ENCODE measurements at places on chromosomes 4 and X.

DNA sequence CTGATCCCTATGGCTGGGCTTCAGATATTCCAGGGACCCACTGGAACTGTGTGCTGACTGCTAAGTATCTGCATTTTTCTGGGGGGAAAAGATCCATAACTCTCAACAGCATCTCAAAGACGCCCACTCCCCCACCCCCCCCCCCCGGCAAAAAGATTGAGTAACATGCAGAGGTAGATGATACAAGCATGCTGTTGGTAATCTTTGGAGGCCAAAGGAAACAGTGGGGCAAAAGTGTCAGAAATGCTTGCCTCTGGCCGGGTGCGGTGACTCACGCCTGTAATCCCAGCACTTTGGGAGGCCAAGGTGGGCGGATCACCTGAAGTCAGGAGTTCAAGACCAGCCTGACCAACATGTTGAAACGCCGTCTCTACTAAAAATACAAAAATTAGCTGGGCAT is 12.2 kb downstream of the XPNPEP2 start:
- no peak for DNase-seq

DNA sequence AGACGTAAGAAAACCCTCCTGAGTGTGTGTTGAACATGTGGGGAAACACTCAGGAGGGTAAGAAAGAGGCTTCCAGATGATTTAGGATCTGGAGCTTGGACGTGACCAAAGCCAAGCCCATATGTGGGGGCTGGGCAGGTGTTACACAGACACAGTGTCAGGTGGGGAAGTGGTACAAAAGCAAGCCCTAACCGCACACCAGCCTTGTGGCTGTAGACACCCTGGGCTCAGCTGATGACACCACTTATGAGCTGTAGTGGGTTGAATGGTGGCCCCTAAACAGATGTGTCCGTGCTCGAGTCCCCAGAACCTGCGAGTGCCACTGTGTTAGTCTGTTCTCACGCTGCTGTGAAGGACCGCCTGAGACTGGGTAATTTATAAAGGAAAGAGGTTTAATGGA is 25.0 kb upstream of the NSG1 start:
- no peak for DNase-seq

GRCh38 chr4:180156684-180157083 is 2086.5 kb upstream of the TENM3 start:
- no peak for DNase-seq

GRCh38 chr4:181597766-181598165 is 645.4 kb upstream of the TENM3 start:
- peak; percentile 31 for DNase-seq

DNA sequence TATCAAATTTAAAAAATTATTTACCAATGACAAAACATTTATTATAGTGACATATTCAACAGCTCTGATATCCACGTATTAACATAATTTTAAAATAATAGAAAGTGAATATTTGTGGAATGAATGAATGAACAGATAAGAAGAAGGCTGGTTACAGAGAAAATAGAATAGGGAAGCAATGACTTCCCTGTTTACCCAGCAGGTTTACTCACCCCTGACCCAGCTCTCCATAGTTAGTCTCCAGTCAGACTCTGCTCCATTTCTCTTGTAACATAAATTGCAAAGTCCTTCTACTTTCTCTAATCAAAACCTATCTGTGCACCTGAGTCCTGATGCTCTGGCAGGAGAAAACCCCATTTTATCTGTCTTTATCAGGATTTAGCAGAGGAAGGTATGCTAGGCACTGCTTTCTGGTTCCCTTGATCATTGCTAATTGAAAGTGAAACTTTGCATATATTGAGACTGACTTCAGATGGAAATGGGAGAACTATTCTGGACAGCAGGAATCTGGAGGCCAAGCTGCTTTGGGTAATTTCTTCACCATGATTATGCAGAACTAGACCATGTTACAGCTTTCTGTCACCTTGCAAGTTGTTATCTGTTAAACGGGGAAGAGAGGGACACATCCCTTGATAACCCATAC is 363.0 kb downstream of the FAT4 start:
- no peak for DNase-seq

DNA sequence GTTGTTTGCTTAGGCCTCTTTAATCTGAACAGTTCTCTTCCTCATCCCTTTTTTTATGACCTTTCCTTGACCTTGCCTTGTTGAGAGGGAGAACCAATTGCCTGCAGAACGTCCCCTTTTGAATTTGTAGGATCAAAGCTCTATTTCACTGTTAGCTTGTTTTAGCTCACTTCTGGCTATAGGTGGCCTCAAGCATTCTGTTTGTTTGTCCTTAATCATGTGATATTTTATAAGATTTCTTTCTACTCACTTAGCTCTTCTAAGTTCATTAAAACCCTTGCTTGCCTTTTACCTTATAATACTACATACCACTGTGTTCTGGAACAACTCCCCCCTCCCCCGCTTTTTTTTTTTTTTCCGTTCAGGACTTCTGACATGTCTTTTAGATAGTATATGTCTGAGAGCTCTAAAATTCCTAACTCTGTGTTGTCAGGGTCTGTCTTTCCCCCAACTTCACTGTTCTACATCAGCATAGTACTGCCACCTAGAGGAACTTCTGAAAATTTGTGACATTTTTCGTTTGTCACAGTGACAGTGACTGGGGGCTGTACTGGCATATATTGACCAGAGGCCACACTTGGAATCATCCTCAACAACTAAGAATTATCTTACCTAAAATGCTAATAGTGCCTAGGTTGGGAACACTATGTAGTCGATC is 128.5 kb downstream of the LARP7 start:
- DNase-seq = no peak

GRCh38 chr4:153151535-153152455 is 52.4 kb upstream of the TRIM2 start:
- DNase-seq = no peak

DNA sequence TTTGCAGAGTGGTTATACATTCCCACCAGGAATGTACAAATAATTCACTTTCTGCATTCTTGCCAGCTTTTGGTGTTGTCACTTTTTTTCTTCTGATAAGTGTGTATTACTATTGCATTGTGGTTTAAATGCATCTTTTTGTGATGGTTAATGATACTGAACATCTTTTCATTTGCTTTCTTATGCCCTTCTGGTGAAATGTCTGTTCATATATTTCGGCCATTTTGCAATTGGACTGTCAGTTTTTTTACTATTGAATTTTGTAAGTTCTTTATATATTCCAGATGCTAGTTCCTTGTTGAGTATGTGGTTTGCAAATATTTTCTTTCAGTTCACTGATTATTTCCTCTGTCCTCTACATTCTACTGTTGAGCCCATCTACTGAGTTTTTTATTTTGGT is 19.4 kb upstream of the BMP2K start:
- DNase-seq = no peak

GRCh38 chrX:108642273-108642628 is 94.1 kb downstream of the IRS4 start:
- DNase-seq = no peak

DNA sequence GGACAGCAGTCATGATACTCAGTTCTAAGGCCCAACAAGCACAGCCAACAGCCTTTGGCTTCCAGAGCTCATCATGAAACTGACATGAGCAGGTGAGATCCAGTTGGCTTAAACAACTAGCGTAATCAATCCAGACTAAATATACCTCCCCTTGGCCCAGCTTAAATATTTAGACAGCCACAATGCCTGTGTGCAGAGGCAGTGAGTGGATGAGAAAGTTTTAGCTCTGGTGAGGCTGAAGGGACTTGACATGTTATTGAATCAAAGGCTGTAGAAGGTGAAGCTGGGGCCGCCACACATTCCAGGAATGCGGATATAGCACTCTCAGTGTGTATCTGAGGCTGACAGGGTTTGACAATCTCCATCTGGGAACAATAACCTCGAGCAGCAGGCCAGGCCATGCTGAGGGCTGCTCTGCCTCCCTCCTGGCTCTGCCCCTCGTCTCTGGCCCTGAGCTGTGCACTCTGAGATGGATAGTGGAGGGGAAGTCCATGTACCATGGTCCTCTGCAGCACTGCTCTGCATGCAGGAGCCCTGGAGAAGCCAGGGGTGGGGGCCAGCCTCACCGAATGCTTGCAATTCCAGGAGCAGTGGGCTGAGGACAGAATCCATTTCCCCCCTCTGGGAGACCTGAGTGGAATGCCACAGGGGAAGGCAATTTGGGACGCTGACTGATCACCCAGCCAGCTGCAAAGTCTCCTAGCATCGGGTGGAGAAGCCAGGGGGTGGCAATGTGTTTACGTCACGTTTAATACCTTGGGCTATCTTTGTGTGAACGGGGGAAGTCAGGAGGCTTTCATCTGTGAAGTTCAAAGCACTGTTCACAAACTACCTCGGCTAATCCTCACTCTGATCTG is 37.3 kb upstream of the RASL11B start:
- no peak for DNase-seq

- DNase-seq = peak; percentile 65
Observed at GRCh38 chr4:88610771-88611170, 18.5 kb downstream of the HERC3 start.

DNA sequence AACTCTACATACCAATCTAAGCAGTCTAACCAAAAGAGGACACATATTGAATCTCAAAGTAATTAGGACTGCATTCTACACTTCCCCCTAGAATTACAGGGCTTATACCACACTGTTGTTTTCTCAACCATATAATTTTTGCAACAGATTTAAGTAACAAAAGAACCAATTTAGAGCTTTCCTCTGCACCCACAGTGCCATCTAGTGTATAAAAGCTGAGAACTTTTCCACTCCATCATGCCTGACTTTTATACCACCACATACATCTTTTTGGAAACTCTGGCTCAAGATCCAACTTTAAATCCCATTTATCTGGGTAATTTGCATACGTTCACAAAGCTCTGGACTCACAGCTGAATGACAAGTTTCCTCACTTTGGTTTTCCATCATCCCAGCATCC is 99.5 kb downstream of the EFHC2 start:
- DNase-seq = no peak

GRCh38 chr4:114027596-114027995 is 48.1 kb upstream of the ARSJ start:
- no peak for DNase-seq

DNA sequence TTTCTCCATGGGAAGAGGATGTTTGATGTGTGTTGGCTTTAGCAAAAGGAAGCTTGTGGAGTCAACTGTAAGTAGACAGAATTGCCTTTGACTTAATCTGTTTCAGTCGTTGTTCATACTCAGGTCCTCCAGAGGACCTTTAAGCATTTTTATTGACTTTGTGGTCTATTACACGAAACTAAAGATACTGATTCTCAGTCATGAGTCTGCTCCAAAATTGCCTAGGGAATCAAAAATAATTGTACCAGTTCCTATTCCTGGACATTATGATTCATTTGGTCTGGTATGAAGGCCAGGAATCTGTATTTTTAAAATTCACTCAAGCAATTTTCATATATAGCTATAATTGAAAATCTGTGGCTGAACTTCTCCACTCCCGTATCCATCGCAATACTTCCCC is 38.6 kb downstream of the AR start:
- DNase-seq = no peak

- DNase-seq = no peak
Observed at GRCh38 chr4:150173982-150174398, 95.7 kb downstream of the DCLK2 start.

GRCh38 chr4:115272594-115272993 is 159.2 kb upstream of the NDST4 start:
- DNase-seq = no peak
